HFFc6 (cell line): ENCODE measurements at places on chromosomes 4 and X. TPM values are rescaled to one million over a fixed set of nuclear protein-coding genes. Genes with fewer than 3 reads are reported as not detected.

GRCh38 chrX:77223046-77223445 is 224.1 kb upstream of the FGF16 start:
- H3K36me3 ChIP-seq, result no peaks in the 10 kb centered on the region
- no peak overlapping the region for H3K4me3 ChIP-seq
- no peaks in the 10 kb centered on the region for H3K4me1 ChIP-seq
- no peak for DNase-seq

DNA sequence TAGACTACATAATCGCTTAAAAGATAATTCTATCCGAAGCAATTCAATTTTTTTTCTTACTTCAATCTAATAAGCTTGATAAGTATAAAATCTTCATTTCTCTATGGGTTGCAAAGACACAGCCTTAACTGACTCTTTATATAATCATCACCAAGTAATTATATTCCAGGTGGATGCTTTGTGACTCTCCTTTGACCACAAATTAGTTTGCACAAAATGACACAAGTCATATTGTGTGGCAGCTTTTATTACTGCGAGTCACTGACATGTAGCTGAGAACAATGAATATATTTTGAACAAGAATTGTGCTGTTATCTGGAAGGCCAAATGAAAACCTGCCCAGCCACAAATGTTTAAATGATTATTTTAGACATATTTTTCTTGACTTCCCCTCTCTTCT is 1727.8 kb downstream of the ARAP2 start:
- H3K4me1 ChIP-seq, result no peaks in the 10 kb centered on the region
- H3K27me3 ChIP-seq, result no peaks in the 10 kb centered on the region; the same call in 1 of the 2 replicates
- H3K4me3 ChIP-seq, result no peak overlapping the region
- no peak overlapping the region for H3K27ac ChIP-seq
- DNase-seq, result no peak
- H3K36me3 ChIP-seq, result peaks cover 5% of the 10 kb centered on the region; the same call in 1 of the 2 replicates

FGFBP1 gene
- total RNA-seq, result not detected in 3 replicates

CLRN2 gene
- not detected in 2 replicates for total RNA-seq

FUNDC2 gene
- total RNA-seq, result 52.9 to 58.0 TPM (median 57.0 TPM) in 3 replicates

MAGEE2 gene
- not detected in 3 replicates for total RNA-seq

SMIM14 gene
- 31.7 to 37.3 TPM (median 35.0 TPM) in 3 replicates for total RNA-seq

SERTM2 gene
- not detected in 2 replicates for total RNA-seq

CFP gene
- 0.07 to 0.37 TPM (median 0.11 TPM) in 3 replicates for total RNA-seq

DNA sequence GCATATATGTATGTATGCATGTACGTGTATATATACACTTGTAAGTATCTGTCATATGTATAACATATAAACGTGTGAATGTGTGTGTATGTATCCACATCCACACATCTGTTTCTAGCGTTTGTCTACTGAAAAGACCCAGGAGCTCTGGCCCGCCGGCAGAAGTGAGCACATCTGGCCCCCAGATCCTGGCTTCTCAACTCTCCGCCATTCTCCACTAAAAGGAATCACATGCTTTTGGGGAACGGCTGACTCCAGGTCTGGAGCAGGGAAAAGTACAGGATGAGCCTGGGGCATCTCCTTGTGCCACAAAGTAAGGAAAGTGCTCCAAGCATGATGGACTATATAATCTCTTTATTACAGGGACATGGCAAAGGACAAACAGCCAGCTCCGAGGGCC is 143.7 kb downstream of the AFAP1 start:
- DNase-seq, result no peak
- H3K4me3 ChIP-seq, result no peak overlapping the region
- H3K4me1 ChIP-seq, result no peaks in the 10 kb centered on the region
- H3K27ac ChIP-seq, result no peak overlapping the region

DNA sequence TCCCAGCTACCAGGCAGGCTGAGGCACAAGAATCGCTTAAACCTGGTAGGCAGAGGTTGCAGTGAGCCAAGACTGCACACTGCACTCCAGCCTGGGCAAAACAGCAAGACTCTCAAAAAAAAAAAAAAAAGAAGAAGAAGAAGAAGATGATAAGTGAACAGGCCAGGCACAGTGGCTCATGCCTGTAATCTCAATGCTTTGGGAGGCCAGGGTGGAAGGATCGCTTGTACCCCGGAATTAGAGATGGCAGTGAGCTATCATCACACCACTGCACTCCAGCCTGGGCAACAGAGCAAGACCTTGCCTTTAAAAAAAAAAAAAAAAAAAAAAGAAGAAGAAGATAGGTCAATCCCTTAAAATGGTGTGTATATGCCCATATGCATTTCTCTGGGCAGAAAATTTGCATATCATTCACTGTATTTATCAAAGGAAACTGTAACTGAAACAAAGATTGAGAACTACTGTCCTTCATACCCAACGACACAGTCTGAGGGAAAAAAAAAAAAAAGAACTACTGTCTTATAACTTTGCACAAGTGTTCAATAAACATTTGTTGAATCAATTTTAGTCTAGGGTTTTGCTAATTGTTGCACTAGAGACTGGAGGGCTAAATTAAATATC is 2.3 kb downstream of the RFC1 start:
- H3K4me1 ChIP-seq, result peaks cover 19% of the 10 kb centered on the region
- H3K36me3 ChIP-seq, result no peaks in the 10 kb centered on the region; the same call in 1 of the 2 replicates
- no peaks in the 10 kb centered on the region for H3K27me3 ChIP-seq
- H3K27ac ChIP-seq, result no peak overlapping the region
- DNase-seq, result no peak

DNA sequence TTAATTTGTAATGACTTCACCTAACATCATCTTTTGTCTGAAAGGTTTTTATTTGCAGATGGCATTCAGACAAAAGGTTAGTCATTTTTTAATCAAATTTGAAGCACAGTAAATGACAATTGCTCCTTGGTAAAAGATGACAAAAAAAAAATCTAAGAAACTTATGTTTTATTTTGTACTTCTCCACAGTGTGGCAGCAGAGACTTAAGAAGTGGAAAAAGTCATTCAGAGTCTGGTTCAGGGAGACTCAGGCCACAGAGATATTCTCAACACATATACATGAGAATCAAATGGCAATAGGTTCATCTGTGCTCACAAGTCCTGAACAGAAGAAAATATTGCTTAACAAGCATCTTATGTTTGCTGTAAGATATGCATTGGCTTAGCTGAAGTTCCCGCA is 436.2 kb downstream of the KCNIP4 start:
- peaks cover 3% of the 10 kb centered on the region; the same call in 1 of the 2 replicates for H3K27me3 ChIP-seq
- DNase-seq, result peak; percentile 30
- no peak overlapping the region for H3K4me3 ChIP-seq
- H3K36me3 ChIP-seq, result no peaks in the 10 kb centered on the region
- H3K27ac ChIP-seq, result no peak overlapping the region

GRCh38 chr4:1855333-1856070 is 454 bp downstream of the LETM1 start:
- peak overlapping the region; percentile 87 for H3K4me3 ChIP-seq
- peaks cover 3% of the 10 kb centered on the region for H3K27me3 ChIP-seq
- peaks cover 41% of the 10 kb centered on the region for H3K4me1 ChIP-seq
- peak overlapping the region; percentile 74 for H3K27ac ChIP-seq
- no peak for DNase-seq

DNA sequence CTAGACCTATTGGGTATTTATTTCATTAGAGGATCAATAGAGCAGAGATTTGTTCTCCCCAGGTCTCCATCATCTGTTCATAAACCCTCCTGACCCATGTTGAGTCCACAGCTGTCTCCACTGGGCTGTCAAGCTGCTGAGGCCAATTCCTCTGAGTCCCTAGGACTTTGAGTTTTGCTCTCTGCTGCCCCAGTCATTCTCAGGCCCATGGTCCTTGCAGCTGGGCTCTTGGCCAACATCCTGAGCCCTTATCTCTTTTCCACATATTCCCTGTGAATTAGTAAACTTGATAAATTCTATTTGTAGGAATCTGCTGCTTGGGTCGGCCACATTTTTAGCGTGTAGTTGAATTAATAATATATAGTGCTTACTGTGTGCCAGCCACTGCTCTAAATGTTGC is 41.9 kb downstream of the FHL1 start:
- DNase-seq, result no peak
- peaks cover 48% of the 10 kb centered on the region for H3K4me1 ChIP-seq
- peaks cover 1% of the 10 kb centered on the region for H3K27me3 ChIP-seq
- H3K27ac ChIP-seq, result no peak overlapping the region

- no peak for DNase-seq
- no peaks in the 10 kb centered on the region for H3K4me1 ChIP-seq
- H3K27ac ChIP-seq, result no peak overlapping the region
- no peaks in the 10 kb centered on the region for H3K27me3 ChIP-seq
Observed at GRCh38 chr4:179836179-179837075, 2394.2 kb upstream of the AGA start.
